ENCODE measurements at places on chromosomes 6 and 20. TPM values are rescaled to one million over a fixed set of nuclear protein-coding genes. Genes with fewer than 3 reads are reported as not detected.

- no peak for DNase-seq
These were observed 63.7 kb upstream of the RIMS1 start for GRCh38 chr6:71822625-71823024.

- DNase-seq, result no peak
These were observed 51.3 kb upstream of the GLP1R start for GRCh38 chr6:38997128-38997761.

DNA sequence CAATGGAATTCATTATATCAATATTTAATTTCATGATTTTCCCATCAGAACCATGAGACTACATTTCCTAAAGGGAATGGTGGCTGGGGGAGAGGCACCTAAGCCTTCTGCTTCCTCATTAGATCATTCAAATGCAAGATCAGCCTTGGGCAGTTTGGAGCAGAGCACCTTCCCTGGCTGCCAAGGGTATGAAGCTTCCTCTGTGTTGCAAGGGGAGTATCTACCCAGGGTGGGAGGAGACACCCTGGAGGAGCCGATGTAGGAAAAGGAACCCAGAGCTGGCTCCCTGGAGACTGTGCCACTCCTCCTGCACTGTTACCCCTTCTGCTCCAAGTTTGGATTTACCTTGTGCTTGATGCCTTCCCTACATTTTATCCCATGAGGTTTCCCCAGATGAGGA, 299.7 kb upstream of the PRDM1 start:
- no peak for DNase-seq

GRCh38 chr20:53981752-53982437, 88.5 kb downstream of the BCAS1 start:
- DNase-seq, result no peak

CD109 gene
- 15.4 TPM for total RNA-seq

DNA sequence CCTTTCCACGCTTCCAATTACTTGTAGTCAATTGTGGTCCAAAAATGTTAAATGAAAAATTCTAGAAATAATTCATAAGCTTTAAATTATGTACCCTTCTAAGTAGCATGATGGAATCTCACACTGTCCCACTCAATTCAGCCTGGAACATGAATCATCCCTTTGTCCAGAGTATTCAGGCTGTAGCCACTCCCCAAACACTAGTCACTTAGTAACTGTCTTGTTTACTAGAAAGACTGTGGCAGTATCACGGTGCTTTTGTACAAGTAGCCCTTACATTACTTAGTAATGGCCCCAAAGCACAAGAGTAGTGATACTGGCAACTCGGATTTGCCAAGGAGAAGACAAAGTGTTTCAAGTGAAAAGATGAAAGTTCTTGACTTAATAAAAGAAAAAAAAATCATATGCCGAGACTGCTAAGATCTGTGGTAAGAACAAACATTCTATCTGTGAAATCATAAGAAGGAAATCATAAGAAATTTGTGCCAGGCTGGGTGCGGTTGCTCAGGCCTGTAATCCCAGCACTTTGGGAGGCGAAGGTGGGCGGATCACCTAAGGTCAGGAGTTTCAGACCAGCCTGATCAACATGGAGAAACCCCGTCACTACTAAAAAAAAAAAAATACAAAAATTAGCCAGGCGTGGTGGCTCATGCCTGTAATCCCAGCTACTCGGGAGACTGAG, 168.5 kb upstream of the SIM1 start:
- no peak for DNase-seq

DNA sequence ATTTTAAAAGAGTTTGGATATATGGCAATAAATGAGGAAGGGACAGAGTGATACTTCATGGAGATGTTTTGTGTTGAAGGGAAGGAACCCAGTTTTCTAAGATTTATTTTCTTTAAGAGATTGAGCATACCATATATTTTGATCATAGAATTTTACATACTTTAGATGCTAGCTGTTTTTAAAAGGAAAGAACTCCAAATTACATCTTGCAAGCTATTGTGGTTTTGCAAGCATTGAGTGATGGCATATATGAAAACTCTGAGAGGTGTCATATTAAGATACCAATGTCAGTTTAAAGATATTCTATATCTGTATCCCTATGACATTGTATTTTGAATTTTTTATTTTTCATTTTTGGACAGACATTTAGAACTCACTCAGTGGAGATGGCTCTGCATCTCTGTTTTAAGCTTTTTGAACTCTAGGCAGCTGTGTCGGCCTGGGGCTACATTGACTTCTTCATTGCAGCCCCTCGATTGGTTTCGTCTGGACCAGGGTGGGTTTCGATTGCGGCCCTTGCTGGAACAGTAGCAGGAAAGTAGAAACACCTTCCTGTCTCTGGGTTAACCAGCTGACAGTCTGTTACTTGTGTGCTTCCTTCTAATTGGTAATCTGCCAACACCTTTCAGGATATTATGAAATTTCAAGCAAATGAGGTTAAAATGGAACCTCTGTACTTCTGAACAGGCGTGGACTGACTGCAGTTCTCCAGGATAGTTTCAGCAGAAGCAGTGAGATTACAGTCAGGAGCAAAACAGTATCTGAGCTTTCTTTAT, 14.0 kb downstream of the IGF2R start:
- no peak for DNase-seq

CST7 gene
- total RNA-seq, result 29.8 TPM

GRCh38 chr6:142944124-142945048, 590 bp downstream of the HIVEP2 start:
- DNase-seq, result peak; percentile 81

GRCh38 chr6:40738551-40739193, 151.5 kb upstream of the LRFN2 start:
- no peak for DNase-seq

GRCh38 chr6:83221889-83222479, 28.8 kb downstream of the RWDD2A start:
- no peak for DNase-seq

DNA sequence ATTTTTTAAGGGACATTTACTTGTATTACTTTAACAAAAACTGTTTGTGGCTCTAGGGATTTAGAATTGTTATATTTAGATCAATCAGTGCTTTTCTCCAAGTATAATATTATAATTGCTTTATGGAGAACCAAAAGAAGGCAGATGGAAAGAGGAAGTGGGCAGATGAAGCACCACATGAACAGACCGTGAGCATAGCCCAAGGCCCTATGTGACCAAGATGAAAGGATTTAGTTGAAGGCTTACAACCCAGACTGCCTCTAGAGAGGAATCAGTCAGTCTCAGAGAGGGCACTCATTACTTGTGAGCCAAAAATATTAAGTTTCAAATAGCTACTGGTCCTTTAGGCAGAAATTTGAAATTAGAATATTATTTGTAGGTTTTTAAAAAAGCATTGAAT, 102.3 kb upstream of the IMPG1 start:
- DNase-seq, result no peak

All from activated naive CD4-positive, alpha-beta T cell treated with anti-CD3 and anti-CD28 coated beads, Interleukin-2, amount 50 U/mL, for 72 hours (primary cell).